ENCODE measurements at places on chromosomes 4 and X. TPM values are rescaled to one million over a fixed set of nuclear protein-coding genes. Genes with fewer than 3 reads are reported as not detected.

- no peak for DNase-seq
Observed at GRCh38 chrX:1102786-1103185, 109.7 kb downstream of the CRLF2 start.

GRCh38 chrX:109848461-109849050, 115.5 kb upstream of the ACSL4 start:
- DNase-seq: no peak

DNA sequence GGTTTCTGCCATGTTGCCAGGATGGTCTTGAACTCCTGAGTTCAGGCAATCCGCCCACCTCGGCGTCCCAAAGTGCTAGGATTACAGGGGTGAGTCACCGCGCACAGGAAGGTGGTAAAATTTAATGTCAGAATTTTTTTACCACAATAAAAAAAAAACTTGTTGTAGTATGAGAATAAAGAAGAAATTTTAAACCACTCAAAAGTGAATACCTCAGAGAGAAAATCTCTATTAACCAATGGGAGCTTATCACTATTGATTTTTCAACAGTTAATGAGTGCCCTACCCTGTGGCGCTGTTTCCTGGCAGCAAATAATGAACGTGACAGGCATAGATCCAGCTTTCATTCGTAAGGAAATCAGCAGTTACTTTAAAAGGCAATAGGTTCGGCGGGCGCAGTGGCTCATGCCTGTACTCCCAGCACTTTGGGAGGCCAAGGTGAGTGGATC, 32.7 kb upstream of the SLC25A4 start:
- no peak for DNase-seq

Gene ZMYM3
- polyA plus RNA-seq: 6.8 TPM

DNA sequence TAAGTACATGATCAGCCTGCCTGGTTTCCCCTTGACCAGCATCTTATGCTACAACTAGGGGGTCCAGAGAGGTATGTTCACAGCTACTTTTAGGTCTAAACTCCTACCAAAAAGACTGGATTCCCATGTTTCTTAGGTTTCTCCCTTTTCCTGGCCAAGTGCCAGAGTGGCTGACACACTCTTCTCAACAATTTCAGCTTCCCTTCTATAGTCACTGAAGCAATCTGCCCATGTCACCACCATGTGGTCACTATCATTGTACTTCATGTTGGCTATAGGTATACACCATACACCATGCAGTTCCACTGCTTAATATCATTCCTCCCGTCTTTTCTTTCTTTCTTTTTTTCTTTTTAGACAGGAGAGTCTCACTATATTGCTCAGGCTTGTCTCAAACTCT, 66.9 kb downstream of the KLHL13 start:
- no peak for DNase-seq

DNA sequence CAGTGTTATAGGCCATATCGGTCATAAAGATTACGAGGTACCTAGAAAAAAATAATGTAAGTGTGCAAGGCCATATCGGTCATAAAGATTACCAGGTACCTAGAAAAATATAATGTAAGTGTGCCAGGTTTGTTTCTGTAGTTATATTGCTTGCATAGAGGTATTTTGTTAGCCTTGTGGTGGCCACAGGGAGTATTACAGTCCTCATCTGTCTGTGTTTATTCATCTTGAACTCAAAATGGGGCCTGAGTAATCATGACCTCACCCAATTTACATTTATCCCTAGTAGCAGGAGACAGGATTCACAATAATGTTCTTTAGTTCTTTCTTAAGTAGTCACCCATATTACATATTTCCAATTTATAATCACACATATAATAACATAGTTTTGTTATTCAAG, 459.7 kb downstream of the MID1IP1 start:
- DNase-seq: no peak

Gene ARHGAP36
- not detected for polyA plus RNA-seq

Data from heart left ventricle (tissue), 16 donors.